Endothelial cell (in vitro differentiated cells): ENCODE measurements at places on chromosomes 12 and 14. TPM values are rescaled to one million over a fixed set of nuclear protein-coding genes. Genes with fewer than 3 reads are reported as not detected.

- no peak for DNase-seq
- H3K27me3 ChIP-seq: peaks cover 8% of the 10 kb centered on the region
These were observed 14.7 kb upstream of the CDH24 start for GRCh38 chr14:23071921-23072539.

DNA sequence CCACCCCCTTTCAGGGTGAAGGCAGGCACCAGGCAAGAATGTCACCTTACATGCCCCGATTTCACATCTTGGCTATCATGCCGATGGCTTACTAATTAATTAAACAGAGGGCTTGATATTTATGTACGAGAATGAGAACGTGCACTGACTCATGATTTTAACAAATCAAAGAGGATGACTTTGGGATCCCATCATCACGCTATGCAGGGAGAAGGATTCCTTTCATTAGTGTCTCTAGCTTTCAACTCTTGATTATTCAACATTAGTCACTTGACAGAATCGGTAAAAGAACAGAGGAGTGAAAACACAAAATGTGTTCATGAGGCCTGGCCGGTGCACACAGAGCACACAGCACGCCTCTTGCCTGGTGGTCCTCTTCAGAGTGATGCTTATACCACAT lies 80.6 kb downstream of the PRKAB1 start:
- no peak overlapping the region for H3K27ac ChIP-seq
- no peak for DNase-seq
- no peaks in the 10 kb centered on the region for H3K4me1 ChIP-seq
- peaks cover 19% of the 10 kb centered on the region for H3K36me3 ChIP-seq
- no peak overlapping the region for H3K4me3 ChIP-seq

Gene PLEK2
- 0.62 TPM for total RNA-seq

DNA sequence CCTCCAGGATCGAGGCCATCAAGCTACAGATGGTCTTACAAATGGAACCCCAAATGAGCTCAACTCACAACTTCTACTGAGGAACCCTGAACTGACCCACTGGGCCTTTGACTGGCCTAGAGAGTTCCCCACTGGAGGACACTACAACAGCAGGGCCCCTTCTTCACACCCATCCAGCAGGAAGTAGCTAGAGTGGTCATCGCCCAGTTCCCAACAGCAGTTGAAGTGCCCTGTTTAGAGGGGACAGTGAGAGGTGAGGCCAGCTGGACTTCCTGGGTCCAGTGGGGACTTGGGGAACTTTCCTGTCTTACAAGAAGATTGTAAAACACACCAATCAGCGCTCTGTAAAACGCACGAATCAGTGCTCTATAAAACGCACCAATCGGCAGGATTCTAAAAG lies 247.9 kb upstream of the BTG1 start:
- no peak overlapping the region for H3K4me3 ChIP-seq
- peaks cover 6% of the 10 kb centered on the region for H3K36me3 ChIP-seq

- no peak for DNase-seq
- H3K4me3 ChIP-seq: no peak overlapping the region
- H3K4me1 ChIP-seq: no peaks in the 10 kb centered on the region
- no peaks in the 10 kb centered on the region for H3K36me3 ChIP-seq
- H3K27me3 ChIP-seq: peaks cover 4% of the 10 kb centered on the region
- H3K27ac ChIP-seq: no peak overlapping the region
These were observed 33.7 kb upstream of the NUBPL start for GRCh38 chr14:31527546-31527945.
